Epithelial cell of proximal tubule (primary cell): ENCODE measurements at places on chromosomes 1 and 21.

- DNase-seq: no peak
Observed at GRCh38 chr1:57423656-57424211, at the start of gene DAB1. DAB1 (minus strand) TSS chr1:57424060; CDS start chr1:57291030, 133,030 bp downstream.

- peak; percentile 84 for DNase-seq
Observed at GRCh38 chr1:109050228-109050995, 8.5 kb upstream of the WDR47 start.

- DNase-seq: no peak
Observed at GRCh38 chr1:235553112-235553551, 48.9 kb upstream of the B3GALNT2 start.

- DNase-seq: no peak
Observed at GRCh38 chr1:232143315-232143886, 486.5 kb downstream of the SIPA1L2 start.

DNA sequence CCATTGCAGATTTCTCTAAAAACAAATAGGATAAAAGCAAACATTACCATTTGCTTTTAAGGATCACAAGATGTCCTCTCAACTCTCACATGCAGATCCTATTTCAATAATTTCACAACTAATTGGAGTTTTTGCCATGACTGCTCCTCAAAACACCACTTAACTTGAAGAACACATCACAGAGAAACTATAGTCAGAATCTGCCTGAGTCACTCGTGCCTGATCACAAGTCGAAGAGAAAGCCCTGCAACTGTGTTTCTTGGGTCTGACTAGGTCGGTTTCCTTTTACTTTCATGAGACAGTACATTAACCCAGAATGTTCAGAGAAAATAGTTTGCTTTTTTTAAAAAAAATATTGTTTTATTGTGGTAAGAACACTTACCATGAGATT is 46.3 kb upstream of the SMYD2 start:
- DNase-seq: no peak

DNA sequence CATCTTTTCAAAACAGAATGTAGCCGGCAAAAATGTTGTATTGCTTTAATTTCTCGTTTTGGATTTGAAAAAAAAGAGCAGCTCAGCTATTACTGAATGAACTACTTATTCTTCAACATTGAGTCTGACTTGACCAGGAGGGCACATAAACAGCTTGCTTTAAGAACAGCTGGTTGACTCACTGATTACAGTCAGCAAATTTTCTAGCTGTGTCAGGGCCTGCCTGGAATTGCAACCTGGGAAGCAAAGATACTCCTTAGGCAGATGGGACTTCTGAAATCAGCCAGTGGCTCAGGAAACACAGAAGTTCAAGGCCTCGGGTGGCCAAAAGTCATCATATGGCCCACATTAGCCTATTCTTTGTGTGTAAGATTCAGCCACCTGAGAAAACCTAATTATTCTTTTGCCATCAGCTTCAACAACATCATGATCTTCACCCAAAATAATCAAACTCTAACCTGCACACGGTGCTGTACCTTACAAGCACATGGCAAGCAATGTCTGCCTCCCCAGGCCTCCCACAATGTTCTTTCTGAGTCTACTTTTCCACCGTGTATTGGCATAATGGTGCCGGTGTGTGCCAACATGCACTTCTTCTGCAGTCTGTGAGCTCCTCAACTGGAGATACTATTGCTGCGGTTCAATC is 307.2 kb downstream of the HHIPL2 start:
- no peak for DNase-seq

DNA sequence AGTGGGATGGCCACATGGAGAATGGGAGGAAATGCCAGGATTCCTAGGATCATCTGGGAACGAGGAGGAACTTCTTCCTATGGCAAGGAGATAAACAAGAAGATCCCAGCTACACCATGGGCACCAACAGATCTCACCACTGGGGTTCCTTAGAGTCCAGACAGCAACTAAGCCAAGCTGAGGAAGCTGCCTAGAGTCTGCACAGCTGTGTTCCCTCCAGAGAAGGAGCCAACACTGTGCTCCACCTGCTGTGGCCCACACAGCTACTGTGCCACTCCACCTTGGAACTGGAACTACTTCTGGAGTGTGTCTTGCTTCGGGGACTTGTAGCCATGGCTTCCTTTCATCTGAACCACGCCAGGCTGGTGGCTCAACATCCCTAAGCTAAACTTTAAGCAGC is 6.0 kb downstream of the IFNAR1 start:
- DNase-seq: no peak

- DNase-seq: no peak
Observed at GRCh38 chr1:43554444-43554992, 23.8 kb downstream of the PTPRF start.

GRCh38 chr1:204456826-204457442 is 37.7 kb downstream of the PIK3C2B start:
- DNase-seq: no peak

- no peak for DNase-seq
Observed at GRCh38 chr1:31798433-31799195, 17.2 kb downstream of the SPOCD1 start.

GRCh38 chr1:6623269-6623965 is 1.3 kb upstream of the THAP3 start:
- DNase-seq: no peak

GRCh38 chr1:21335088-21335691 is 44.9 kb upstream of the ECE1 start:
- no peak for DNase-seq

- DNase-seq: peak; percentile 18
Observed at GRCh38 chr21:14741256-14741655, 195.1 kb upstream of the SAMSN1 start.

DNA sequence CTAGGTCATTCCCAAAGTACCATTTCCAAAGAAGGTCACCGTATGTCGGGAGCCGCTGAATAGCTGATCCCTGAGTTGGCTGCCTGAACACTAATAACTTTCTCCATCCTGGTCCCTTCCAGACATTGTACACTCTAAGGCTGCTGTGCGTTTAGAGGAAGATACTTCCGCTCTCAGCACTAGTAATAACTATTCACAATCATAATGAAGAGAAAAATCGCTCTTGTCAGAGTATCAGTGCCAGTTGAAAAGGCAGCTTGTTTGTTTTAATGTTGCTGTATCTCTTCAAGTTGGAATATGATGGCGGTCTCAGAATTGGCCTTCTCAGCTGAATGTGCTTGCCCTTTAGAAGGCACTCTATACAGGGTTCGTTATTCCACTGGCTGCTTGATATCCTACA is 43.5 kb downstream of the TGFB2 start:
- no peak for DNase-seq

- no peak for DNase-seq
Observed at GRCh38 chr21:46254208-46254975, 25.8 kb upstream of the LSS start.

GRCh38 chr1:199590708-199591107 is 436.8 kb upstream of the NR5A2 start:
- DNase-seq: no peak

GRCh38 chr1:71154429-71154828 is 73.6 kb upstream of the ZRANB2 start:
- DNase-seq: no peak

GRCh38 chr1:208031316-208031931 is 120.5 kb upstream of the CD34 start:
- no peak for DNase-seq

DNA sequence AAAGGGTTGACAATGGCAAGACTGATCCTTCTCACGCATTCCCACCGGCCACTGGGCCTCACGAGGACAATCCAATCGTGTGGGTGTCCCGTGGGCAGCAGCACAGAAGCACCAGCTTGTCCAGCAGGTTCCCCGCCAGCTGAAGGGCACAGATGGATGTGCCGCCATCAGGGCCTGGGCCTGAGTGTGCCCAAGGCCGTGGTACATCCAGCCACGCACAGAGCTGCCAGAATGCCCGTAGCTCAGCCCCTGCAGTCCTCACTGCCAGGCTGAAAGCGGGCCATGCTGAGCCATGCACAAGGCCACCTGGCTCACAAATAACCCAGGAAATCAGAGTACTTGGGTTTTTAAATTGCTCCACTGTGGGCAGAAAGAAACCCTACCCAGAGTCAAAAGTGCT is 7.0 kb downstream of the NPHP4 start:
- no peak for DNase-seq

DNA sequence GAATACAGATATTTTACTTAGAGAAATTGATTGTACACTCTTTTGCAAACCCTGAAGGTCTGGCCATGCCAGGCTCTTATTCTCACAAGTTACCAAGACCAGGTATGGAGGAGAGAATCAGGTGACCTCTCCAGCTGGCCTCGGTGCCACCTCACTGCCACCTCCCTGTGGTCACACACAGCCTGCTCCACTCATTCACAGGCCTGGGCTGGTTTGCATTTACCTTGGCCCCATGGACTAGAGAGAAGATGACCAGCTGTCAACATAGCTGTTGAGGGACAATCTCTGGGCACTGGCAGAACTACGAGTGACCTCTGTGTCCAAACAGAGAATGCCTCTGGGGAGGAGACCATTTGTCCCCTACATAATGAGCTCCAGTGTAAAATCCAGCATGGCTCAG is 291.2 kb upstream of the RUNX1 start:
- no peak for DNase-seq

GRCh38 chr1:93784538-93784937 is 94.5 kb downstream of the DNTTIP2 start:
- no peak for DNase-seq

GRCh38 chr1:228812961-228813360 is 77.7 kb downstream of the RHOU start:
- DNase-seq: no peak

DNA sequence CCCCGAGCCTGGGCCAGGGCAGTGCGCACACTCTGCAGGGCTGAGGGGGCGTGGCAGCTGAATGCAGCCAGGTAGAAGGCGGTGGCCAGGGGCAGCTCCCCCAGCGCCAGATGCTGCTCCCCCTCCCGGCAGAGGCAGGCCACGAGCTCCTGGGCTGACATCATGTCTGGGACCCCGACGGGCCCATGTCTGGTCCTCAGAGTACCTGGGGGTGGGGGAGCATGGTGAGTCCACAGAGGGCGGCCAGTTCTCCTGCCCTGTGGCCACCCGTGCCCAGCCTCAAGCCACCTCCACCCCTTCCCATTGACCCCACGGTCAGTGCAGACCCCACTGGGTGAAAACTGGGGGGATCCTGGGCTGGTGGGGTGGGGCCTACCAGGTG is 838 bp downstream of the TTC34 start:
- no peak for DNase-seq

- DNase-seq: no peak
Observed at GRCh38 chr21:34878501-34878900, 170.6 kb downstream of the RUNX1 start.

DNA sequence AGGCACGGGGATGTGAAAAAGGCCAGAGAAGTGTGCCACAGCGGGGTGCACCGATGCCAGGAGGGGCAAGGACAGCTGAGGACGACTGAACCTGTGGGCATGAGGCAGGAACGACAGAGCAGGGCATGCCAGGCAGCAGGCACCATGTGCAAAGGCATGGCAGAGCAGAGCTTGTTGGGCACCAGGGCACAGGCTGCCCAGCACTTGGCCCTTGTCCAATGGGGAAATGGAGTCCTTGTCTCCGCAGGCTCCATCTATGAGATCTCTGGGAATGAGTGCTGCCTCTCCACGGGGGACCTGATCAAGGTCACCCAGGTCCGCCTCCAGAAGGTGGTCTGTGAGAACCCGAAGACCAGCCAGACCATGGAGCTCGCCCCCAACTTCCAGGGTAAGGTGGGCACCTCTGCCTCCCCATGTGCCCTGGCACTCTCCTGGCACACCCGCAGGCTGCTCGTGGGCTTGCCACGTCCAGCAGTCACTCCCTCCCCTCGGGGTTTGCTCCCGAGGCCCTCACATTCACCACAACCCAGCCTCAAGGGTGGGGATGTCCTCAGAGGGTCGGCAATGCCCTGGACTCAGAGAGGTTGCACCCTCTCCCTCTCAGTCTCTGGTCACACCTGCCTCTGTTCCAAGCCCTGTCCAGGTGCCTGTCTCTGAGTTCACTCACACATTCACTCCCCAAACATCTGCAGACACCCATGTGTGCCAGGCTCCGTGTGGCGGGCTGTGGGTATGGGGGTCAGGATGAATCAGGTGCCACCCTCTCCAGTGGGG is 4.2 kb downstream of the THEMIS2 start:
- DNase-seq: no peak

GRCh38 chr1:92961896-92962752 is 862 bp upstream of the DIPK1A start:
- no peak for DNase-seq

DNA sequence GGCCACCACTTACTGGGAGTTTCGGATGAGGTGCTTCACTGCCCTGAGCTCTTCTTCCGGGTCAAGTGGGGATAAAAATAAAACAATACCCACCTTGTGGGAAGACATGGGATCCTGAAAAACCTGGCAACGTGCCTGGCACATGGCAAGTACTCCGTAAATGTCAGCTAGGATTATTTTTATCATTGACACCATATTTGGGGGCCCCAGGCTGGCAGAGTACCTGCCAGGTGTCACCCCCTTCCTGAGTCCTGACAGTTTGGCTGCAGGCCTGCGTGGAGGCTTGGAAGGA is 9.2 kb upstream of the EPHA2 start:
- no peak for DNase-seq

GRCh38 chr1:27548858-27549719 is 54.9 kb downstream of the AHDC1 start:
- DNase-seq: no peak

GRCh38 chr1:43597028-43597427 is 52.9 kb upstream of the KDM4A start:
- DNase-seq: no peak

- no peak for DNase-seq
Observed at GRCh38 chr1:27473755-27474154, 16.2 kb downstream of the WASF2 start.

- no peak for DNase-seq
Observed at GRCh38 chr1:6464514-6464836, 1.5 kb downstream of the TNFRSF25 start.

DNA sequence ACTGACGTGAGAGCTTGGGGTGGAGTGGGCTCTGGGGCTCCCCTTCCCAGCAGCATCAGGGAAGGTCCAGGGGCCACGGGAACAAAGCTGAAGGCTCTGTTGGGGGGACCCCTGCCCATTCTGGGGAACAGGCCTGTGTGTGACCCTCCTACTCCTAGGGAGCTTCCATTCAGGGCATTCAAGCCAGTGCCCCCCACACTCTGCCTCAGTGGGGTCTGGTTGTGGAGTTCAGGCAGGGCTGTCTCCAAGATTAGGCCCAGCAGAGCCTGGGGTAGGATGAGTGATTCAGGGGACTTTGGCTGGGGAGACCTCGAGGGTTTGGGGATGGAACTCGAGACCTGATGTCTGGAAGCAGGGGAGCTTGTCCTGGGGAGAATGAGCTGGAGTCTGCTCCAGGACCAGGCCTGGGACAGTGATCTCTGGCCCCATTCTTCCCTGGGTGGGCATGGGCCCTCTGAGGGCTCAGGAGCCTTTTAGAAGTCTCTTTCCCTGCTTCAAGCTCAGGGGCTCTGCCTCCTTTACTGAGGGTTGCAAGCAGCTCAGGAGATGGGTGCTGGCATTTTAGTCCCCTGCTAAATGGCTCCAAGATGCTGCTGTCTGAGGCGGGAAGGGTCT is 81.7 kb downstream of the PTPRU start:
- no peak for DNase-seq

DNA sequence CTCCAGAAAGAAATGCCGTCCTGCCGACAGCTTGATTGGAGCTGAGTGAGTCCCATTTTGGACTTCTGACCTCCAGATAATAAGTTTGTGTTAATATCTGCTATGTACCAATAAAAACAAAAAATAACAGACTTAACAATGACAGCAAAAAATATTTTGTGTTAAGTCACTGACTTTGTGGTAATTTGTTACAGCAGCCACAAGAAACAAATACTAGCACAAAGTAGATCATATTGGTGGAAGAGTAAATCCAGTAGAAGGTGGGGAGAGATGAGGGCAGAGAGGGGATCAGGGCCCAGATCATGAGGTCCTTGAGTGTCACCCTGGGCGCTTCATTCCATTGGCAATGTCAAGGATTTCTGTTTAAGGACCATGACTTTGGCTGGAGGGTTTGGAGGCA is 168.6 kb downstream of the DYRK1A start:
- no peak for DNase-seq

GRCh38 chr1:185325413-185325812 is 8.4 kb upstream of the IVNS1ABP start:
- DNase-seq: peak; percentile 82
